AG10803 (cell line): ENCODE measurements at places on chromosomes 6 and 20.

DNA sequence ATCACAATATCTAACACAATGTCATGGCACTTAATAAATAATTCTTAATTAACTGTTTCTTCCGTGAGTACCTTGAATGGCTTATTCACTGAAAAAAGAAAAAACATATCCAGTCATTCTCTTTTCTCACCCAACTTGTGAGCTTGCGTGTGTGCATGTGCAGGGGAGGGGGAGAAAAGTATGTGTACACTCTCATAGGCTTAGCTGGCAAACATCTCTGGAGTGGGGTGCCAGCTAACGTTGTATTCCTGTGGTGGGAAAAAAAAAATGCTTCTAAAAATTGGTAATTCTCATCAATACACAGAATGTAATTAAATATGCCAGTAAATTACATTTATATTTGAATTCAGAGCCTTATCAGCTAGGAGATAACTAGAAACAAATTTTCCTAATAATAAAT lies 291.9 kb upstream of the NOX3 start:
- no peak for DNase-seq

GRCh38 chr6:125057392-125058246 lies 95.4 kb downstream of the RNF217 start:
- no peak for DNase-seq

GRCh38 chr6:70872469-70872868 lies 84.4 kb downstream of the B3GAT2 start:
- no peak for DNase-seq

DNA sequence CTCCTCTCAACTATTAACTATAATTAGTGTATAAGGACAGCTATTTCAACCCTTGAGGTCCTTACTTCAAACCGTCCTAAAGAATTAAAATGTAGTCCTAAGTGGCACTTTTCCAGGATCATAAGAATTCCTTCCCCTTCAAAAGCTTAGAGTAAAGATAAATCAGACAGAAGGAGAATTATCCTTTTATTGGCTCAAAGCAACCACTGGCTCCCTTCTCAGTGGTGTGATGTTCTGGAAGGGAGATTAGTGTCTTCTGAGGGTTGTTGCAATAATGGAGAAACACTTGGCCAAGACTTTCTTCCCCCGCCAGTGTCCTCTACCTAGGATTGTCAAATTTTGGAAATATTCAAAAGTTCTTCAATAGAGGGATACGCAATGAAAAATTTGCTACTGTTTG lies 89.1 kb upstream of the PLEKHG1 start:
- DNase-seq, result no peak

GRCh38 chr20:50762435-50763220 lies 31.2 kb downstream of the PARD6B start:
- peak; percentile 67 for DNase-seq

- peak; percentile 98 for DNase-seq
Observed at GRCh38 chr20:50980071-50980681, 21.6 kb downstream of the MOCS3 start.

- DNase-seq, result no peak
Observed at GRCh38 chr20:47487175-47487917, 14.3 kb upstream of the NCOA3 start.

GRCh38 chr6:22622351-22622750 lies 53.0 kb downstream of the HDGFL1 start:
- no peak for DNase-seq

GRCh38 chr6:35833536-35833935 lies 28.4 kb downstream of the LHFPL5 start:
- peak; percentile 32 for DNase-seq
